8988T (cell line): ENCODE measurements at places on chromosomes 13 and 19.

DNA sequence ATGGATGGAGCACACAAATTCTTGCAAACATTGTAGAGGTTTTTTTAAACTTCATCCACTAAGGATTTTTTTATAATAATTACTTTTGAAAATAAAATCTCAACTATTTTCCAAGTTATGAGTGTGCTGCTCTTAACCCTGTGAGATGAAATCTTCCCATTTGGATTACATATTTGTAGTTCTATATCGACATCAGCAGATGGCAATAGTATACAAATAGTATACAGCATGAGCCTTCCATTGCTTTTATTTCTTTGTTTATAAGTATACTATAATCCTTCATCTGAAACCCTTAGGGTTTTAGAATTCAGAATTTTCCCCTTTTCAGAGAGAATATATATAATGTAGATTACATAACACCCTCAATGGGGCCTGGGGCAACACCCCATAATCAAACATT, 70.5 kb downstream of the GJA3 start:
- no peak for DNase-seq

- no peak for DNase-seq
Observed at GRCh38 chr13:113920606-113921286, 53.1 kb downstream of the C13orf46 start.

GRCh38 chr19:37127999-37128820, 44.3 kb downstream of the ZNF585A start:
- no peak for DNase-seq

DNA sequence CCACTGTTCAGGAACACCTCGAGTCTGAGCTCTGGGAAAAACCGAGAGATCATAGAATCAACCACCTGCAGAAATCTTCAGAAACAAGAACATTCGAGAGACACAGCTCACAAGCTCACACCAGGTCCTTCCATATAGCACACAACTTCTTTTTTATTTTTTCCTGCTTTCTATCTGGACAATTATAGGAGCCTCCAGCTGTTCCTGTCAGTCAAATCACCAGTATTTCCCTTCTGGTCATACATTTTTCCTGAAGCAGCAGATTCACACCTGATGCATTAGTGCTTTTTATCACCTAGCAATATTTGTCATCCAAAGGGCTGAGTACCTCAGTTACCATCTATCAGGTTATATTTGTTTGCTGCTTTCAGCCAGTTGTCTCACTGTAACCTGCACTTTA, 323.5 kb downstream of the FOXO1 start:
- DNase-seq = no peak

GRCh38 chr13:113856716-113857065, 7.2 kb downstream of the GAS6 start:
- no peak for DNase-seq

GRCh38 chr19:16076958-16077611, 790 bp downstream of the TPM4 start:
- no peak for DNase-seq

DNA sequence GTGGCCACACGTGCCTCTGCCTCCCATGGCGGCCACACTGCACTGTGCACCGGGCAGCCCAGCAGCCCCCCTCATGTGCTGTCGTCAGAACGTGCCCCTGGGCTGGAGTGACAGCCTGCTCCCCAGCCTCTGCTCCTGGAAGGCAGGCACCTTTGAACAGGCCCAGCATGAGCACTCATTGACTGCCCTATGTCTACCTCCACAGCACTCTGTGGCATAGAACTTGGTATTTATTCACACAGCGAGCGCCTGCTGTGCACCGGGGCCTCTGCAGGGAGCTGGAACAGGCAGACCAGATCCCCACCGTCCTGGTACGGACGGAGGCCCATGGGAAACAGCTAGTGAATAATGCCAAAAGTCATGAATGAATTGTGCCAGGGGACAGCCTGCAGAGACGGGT, 53.7 kb downstream of the DPF1 start:
- no peak for DNase-seq

- no peak for DNase-seq
Observed at GRCh38 chr19:38284422-38284821, 19.6 kb upstream of the C19orf33 start.

DNA sequence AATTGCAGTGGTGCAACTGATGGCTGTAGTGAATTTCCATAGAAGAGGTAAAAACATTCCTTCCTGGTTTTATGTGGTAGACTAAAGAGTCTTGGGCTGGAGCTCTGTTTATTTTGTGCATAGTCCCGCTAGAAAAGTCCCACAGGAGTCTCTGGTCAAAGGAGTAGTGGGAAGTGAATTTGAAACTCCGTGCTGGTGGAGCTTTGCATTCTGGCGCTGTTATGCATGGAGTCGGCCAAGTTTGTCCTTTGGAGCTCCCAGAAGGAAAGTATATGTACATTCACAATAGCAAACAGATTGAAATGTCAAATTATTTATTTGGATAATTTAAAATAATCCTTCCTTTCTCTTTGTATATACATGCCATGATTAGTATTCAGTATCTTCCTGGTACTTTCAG, 296.5 kb downstream of the LMO7 start:
- DNase-seq = no peak

DNA sequence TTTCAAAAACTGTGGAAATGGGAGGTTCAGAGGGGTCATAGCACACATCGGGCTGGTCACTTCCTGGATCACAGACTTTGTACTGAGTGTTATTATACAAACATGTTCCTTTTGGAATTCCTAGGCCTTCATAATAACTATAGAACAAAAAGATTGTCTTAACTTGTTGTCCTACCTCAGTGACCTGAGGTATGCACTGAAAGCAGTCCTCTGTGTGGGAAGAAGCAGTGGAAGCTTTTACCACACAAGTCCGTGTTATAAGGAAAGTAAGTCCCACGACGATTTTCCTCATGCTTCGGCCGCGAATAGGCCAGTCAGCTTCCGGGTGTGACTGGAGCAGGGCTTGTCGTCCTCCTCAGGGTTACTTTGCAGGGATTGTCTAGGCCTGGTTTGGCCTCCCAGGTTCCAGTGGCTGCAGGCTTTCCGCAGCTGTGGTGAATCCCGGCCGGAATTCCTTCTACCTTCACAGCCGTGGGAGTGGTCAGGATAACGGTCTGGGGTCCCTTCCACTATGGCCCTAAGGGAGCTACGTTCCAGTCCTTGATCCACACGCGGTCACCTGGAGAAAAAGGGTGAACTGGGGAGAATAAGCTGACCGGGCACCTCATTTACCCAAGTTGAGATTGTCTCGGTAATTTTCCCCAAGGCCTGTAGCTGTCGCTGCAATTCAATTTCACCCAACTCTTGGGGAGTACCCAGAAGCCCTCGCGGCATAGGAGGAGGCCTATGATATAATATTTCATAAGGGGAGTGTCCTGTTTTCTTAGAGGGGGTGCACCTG, 16.0 kb downstream of the NAPSA start:
- DNase-seq = no peak

GRCh38 chr19:46737298-46737654, 8.6 kb upstream of the FKRP start:
- no peak for DNase-seq
